ENCODE measurements at places on chromosomes 1 and 21. TPM values are rescaled to one million over a fixed set of nuclear protein-coding genes. Genes with fewer than 3 reads are reported as not detected.

E2F2 gene
- total RNA-seq = 1.2 TPM

CTTNBP2NL gene
- total RNA-seq = 22.8 TPM

OR2AJ1 gene
- total RNA-seq = not detected

MAB21L3 gene
- total RNA-seq = under 0.01 TPM

MSH4 gene
- 1.6 TPM for total RNA-seq

KMO gene
- 0.82 TPM for total RNA-seq

S100A3 gene
- total RNA-seq = not detected

TTC22 gene
- under 0.01 TPM for total RNA-seq

PYHIN1 gene
- total RNA-seq = not detected

AIRE gene
- total RNA-seq = 0.41 TPM

CHAF1B gene
- 1.6 TPM for total RNA-seq

SLC22A15 gene
- total RNA-seq = 11.4 TPM
